ENCODE measurements at places on chromosomes 16 and 17.

- DNase-seq = no peak
These were observed 146.8 kb downstream of the SEC14L1 start for GRCh38 chr17:77287432-77288068.

DNA sequence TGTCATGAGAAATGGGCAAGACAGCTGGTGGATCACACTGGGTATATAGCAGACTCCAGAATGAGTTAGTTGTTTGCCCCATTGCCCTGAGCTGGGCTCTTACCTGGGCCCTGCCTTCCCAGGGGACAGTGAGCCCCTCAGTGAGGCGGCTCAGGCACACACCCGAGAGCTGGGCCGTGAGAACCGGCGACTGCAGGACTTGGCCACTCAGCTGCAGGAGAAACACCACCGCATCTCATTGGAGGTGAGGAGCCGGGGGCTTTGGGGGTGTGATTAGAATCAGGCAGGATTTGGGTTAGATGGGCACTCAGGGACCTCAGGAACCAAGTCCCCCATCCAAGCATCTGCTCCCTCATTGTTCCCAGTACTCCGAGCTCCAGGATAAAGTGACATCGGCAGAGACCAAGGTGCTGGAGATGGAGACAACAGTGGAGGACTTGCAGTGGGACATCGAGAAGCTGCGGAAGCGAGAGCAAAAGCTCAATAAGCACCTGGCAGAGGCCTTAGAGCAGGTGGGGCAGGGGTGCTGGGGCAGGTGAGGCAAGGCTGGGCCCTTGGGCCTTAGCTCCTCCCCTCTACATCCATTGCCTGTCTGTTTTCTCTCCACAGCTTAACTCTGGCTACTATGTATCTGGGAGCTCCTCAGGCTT is 2.8 kb downstream of the RNF40 start:
- no peak for DNase-seq

DNA sequence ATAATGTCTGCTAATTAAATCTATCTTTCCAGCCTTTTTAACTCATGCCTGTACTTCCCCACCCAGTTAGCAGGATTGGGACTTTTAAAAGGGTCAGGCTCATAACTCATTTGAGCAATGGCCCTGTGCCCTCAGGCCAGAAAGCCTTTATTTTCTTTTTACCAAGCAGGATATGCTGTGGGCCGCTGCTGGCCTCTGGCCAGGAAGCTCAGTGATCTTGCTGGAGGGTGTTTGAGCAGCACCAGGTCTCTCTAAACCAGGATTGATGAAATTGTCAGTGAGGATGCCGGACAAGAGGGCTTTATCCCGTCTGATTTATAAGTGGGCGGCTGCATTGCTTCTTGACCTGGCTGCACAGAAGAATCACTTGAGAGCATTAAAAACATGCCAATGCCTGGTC is 187.8 kb downstream of the RAB11FIP4 start:
- no peak for DNase-seq

DNA sequence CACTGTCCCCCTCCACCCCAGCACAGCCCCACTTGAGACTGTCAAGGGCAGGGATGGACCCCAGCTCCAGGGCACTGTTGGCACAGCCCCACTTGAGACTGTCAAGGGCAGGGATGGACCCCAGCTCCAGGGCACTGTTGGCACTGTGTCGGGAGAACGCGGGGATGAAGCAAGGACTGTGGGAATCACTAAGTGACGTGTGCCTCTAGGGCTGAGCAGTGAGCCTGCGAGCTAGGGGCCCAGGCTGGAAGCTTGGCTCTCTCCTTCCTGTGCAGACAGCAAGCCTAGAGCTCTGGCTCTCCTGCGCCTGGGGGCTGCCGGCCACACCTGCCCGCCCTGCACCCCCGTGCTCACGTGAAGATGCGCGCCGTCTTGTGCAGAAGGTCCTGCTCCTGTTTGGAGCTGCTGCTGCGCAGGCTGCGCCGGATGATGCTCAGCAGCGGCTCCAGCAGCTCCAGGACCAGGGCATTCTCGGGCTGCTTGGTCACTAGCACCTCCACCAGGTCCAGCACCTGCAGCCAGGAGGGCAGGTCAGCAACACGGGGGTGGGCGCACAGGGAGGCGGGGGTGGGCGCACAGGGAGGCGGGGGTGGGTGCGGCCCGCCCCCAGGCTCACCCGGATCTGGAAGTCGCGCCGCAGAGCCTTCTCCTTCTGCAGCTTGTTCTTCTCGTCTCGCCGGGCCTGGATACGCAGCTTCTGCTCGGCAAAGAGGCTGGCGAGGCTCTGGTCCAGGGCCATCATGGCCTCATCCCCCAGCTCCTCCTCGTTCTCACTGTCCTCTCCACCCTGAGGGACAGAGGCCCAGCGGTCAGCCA is 10.8 kb downstream of the MYBBP1A start:
- DNase-seq = no peak

GRCh38 chr16:55035956-55036355 is 105.3 kb downstream of the IRX5 start:
- DNase-seq = no peak

DNA sequence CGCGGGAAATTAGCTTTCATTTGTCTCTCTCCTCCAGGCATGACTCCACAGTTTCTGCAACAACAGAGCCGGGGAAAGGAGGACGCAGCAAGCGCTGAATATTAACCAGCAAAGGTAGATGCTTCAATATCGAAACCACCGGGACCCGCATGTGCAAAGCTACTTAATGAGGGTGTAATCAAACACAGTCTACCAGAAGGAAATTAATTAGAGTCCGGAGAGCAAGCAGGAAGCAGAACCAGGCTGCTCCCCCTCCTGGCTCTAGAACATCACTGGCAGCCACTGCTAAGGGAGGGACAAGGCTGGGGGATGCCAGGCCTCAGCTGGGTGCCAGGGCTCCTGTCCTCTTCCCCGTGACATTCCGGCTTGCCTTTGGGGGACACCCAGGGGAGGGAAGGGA is 21.7 kb downstream of the LRRC75A start:
- peak; percentile 71 for DNase-seq

DNA sequence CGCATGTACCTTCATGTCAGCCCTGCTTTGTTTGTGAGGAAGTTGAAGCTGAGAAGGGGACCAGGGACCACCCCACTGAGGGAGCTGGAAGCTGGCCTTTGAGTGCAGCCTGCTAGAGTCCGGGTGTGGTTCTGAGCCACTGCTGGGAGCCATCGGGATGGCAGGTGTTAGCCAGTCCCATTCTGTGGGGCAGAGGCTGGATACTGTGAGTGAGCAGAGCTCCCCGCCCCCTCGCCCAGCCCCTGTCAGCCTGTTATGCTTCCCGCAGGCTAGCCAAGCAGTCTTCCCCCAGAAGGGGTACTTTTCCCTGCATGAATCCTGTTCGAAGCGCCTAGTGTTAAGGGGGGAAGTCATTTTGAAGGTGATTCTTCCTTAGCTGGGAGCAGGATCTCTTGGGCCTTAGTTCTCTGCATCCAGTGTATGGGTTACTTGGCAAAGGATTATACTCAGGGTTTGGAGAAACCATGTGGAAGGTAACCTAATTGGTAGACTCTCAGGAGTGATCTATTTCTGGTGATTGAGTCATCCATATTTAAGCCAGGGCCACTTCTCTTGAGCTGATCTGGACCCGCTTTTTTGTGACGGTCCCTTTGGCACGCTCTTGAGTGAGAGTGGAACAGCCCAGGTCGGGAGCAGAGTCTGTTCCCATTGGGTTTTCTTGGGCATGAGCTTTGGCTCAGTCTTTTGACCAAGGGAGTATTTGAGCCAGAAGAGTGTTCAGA is 23.8 kb downstream of the AKAP1 start:
- no peak for DNase-seq
